ENCODE measurements at places on chromosomes 1 and 21. TPM values are rescaled to one million over a fixed set of nuclear protein-coding genes. Genes with fewer than 3 reads are reported as not detected.

DNA sequence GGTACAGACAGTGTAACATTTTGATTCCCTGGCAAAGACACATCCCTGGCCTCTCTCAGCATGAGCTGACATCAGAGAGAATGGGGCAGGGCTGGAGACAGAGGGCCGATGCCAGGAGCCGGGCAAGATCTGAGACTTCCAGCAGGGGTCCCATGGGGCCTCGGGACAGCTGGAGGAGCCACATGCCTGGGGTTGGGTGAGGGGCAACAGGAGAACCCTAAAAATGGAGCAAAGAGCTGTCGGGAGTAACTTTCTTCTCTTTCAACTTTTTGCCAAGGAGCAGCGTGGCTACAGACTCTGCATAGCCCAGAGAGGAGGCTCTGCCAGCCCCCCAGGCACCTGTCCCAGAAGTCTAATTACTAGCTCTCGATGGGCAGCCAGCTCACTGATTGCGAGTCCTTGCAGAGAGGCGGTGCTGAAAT, 130.8 kb downstream of the LACTBL1 start:
- DNase-seq = no peak

DNA sequence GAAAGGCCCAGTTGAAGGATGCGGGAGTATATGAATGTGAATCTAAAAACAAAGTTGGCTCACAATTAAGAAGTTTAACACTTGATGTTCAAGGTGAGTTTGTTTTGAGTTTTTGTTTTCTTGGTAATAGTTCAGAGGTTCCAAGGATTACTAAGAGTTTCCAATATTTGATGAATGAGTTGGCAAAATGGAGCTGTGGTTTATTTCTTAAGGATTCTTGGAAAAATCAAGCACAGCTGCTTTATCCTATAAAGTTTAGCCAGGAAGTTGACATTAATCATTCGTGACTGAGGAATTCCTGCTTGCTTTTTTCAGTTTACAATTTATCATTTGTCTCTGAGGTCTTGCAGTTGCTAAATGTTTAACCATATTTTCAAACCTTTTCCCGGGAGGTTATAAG, 15.1 kb downstream of the VCAM1 start:
- DNase-seq = peak; percentile 64

DNA sequence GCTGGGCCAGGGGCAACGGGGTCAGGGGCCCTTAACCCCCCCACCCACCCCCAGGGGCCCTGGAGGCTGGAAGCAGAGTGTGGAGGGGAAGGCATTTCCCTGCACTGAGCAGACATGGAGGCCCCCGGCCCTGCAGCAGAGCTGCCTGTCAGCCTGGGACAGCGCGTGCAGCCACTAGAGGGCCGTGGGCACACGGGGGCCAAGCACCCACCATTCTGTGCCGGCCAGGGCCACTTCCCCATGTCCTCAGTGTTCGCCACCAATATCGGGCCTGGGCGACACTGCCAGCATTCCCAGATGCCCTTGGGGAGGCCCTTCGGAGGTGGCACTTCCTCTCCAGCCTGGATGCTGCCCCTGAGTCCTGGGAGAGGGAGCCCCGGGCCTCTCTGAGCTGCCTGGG, 23.2 kb upstream of the ARHGEF16 start:
- no peak for DNase-seq

DNA sequence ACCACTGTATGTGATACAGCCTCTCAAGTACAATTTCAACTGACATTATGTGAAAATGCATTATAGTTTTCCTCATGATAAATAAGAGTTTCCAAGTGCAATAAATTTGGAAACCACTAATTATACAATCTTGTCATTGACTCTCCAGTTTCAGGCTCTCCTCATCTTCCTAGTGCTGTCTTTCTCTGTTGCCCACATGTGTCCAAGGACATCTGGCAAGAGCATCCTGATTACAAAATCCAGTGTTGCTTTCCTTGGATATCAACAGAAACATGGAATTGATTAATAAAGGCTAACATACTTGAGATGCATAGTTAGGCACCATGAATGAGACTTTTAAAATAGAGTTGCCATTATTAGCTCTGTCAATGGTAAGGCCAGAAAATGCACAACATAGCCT, 15.6 kb upstream of the MAP10 start:
- no peak for DNase-seq

DNA sequence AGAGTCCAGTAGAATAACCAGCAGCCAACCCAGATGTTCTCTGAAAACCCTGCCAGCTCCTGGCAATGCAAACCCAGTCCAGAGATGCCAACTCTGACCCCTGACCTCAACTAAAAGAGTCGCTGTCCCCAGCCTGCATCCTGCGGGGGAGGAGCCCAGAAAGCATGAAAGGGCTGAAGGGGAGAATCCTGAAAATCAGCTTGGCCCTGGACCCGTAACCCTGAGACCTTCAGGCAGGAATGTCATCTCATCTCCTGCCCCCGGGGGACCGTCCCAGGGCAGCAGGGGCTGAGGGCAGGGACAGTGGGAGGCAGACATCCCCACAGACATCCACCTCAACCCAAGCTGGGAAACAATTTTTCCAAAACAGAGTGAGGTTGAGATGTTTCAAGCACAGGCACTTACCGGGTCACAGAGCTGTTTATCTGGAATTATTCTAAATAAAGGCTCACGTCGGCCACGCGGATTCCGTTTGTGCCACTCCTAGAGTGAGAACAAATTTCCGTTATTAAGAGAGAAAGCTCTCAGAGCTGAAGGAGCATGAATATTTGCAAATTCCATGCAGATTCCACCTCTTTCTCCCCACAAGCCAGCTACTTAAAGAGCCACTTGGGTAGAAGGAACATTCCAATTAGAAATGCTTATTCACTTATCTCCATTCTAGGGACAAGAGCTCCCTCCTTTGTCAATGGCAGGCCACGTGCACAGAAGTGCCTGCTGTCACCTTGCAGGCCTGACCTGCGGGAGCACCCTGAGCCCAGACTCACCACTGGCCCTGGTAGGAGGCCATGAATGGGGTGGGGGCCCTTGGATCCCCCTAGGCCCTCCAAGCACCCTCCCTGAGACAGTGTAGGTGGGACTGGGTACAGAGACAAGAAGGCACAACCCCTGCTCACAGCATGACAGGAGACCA, 240.1 kb downstream of the NPHP4 start:
- peak; percentile 5 for DNase-seq

DNA sequence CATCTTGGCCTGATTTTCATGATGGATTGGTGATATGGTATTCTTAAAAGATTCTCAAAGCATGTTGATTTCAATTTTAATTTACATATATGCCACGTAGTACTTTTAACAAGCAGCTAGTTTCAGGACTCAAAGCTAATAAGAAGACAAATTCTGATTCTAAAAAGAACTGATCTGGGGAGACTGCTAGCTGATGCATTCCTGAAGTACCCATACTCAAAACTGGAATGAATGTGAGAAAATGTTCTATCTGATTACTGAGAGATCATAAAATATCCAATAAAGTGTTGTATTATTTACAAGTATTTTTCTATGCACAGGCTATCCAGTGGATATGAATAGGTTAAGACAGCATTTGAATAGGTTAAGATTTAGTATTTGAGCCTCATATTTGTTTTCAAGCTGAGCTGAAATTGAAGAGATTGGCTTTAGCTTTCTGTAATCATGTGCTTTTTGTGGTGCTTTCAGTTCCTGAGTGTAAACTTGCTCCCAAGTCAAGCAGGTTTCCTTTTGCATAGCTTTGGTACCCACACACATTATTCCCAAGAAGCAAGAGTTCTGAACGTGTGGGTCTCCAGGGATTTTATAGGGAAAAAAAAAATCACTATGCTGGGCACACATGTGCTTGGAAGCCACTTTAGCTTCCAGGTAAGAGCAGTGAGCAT, 114.1 kb downstream of the VPS13D start:
- DNase-seq = no peak

Gene PCP4
- total RNA-seq = not detected

Gene TTF2
- 11.6 TPM for total RNA-seq
